ENCODE measurements at places on chromosomes 1 and 21.

DNA sequence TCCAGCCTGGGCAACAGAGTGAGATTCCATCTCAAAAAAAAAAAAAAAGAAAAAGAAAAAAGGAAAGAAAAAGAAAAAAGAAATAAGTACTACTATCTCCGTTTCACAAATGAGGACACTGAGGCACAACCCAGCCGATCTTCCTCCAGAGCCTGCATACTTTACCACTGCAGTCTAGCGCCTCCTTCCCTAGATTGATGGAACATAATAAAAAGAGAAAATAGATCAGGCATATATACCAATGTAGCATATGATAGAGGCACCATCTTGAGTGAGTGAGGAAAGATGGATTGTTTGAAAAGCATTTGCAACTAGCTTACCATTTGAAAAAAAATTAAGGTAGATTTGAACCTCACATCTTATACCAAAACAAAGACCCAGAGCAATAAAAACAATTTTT is 5.2 kb upstream of the DPM3 start:
- no peak for DNase-seq

DNA sequence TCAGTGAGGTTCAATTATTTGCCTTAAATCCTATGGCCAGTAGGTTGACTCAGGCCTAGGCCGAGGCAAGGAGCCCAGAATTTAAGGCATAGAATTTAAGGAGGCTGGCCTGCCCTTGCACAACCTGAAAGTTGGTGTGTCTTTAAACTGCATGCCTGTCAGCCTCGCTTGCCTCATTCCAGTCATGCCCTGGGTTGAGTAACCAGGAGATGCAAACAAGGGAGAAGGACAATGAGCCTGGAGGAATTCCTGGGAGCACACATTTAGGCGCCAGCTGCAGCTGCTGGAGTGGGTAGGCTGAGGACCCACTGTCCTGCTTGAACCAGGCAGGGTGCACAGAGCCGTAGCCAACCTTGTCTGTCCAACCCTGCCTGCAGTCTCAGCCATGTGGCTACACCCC is 11.7 kb downstream of the CD2 start:
- DNase-seq = no peak

DNA sequence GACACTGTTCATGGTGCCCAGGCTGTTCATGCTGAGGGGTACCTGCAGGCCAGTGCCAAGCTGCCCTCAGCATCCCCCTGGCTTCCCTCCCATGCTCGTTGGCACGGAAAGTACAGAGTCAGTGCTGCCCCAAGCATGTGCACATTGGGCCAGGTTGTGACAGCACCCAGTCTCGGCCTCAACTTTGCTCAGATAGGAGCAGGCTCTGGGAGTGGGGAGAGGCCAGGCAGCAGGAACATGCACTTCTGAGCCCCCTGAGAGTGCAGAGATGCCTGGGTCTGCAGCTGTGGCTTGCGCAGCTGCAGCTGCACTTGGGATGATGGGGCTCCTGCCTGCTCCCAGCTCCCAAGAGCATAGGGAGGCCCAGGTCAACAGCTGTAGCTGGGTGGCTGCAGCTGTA is 966.4 kb upstream of the NCAM2 start:
- no peak for DNase-seq

- no peak for DNase-seq
These were observed 35.5 kb upstream of the ASPM start for GRCh38 chr1:197181982-197182381.

GRCh38 chr1:98704474-98704873 is 43.0 kb downstream of the SNX7 start:
- DNase-seq = no peak

DNA sequence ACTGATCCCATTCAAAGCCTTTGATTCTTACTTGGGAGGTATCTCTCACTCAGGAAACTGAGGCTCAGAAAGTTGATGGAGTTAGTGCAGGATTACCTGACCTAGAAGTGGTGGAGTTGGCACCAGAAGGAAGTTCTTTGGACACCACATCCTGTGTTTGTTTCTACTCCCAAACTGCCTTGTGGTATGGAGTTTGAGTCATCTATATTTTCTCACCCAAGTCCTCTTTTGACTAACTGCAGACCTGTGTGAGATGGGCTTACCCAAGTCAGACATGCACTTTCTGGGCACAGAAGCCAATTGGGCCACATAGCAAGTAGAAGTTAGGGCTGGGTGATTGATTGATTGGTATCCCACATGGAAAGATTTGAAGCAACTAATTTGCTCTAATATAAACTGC is 36.1 kb downstream of the FGGY start:
- DNase-seq = no peak
